RPMI7951 (cell line): ENCODE measurements at places on chromosomes 2 and 18. TPM values are rescaled to one million over a fixed set of nuclear protein-coding genes. Genes with fewer than 3 reads are reported as not detected.

- no peak for DNase-seq
Measured at GRCh38 chr2:242012956-242013764, 143.6 kb downstream of the RTP5 start.

GRCh38 chr2:101821059-101821805 is 123.7 kb downstream of the MAP4K4 start:
- DNase-seq: no peak

GRCh38 chr2:191355170-191355758 is 110.1 kb downstream of the MYO1B start:
- no peak for DNase-seq

DNA sequence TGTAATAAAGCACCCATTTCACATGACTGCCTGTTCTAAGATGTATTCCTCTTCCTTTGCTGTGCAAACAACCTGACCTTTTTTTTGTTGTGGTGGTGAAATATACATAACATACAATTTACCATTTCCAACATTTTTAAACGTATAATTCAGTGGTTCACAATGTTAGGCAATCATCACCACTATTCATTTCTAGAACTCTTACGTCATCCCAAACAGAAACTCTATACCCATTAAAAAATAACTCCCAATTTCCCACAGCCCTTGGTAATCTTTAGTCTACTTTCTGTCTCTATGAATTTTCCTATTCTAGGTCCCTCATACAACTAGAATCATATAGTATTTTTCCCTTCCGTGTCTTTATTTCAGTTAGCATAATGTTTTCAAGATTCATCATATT is 36.7 kb downstream of the RND3 start:
- no peak for DNase-seq

DNA sequence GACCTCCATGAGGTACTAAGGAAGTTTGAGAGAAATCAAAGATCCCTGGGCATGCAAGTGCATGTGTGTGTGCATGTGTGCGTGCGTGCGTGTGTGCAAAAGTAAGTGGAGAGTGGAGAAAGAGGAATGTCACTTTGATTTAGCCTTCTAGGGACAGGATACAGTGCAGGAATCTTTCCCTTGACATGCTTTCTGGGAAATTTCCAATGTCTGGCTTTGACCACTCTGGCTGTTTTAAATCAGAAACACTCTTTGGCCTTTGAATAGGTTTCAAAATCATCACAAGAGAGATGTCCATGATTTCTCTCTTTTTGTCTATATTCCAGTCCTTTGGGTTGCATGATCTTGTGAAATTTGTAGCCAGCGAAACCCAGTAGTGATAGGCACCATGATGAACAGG is 162.0 kb downstream of the ALK start:
- DNase-seq: no peak

- no peak for DNase-seq
Measured at GRCh38 chr2:178394859-178395258, 56.1 kb downstream of the PRKRA start.

- peak; percentile 56 for DNase-seq
Measured at GRCh38 chr2:210626849-210627248, 70.5 kb downstream of the CPS1 start.

- peak; percentile 99 for DNase-seq
Measured at GRCh38 chr2:219362524-219363164, 25.1 kb downstream of the DNPEP start.

GRCh38 chr2:17979707-17980106 is 101.2 kb downstream of the KCNS3 start:
- peak; percentile 13 for DNase-seq

GRCh38 chr2:104539649-104540048 is 314.3 kb upstream of the POU3F3 start:
- DNase-seq: no peak

- DNase-seq: peak; percentile 39
Measured at GRCh38 chr18:55387139-55387984, 200.6 kb downstream of the TCF4 start.

DNA sequence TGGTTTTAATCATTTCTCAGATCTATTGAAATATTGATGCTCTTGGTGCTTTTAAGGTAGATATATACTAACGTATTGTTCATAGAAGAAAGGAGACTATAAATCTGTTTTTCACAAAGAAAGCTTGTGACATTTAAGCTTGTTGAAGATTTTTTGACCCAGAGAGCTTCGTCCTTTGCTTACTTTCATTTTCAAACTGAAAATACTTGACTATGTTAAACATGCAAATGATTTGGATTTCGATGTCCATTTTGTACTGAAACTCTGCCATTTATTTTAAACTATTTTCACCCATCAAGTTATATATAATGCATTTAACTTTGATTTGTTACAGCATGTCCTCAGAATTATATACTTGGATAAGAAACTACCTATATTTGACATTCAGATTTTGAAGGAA is 85.2 kb downstream of the SLC4A10 start:
- DNase-seq: peak; percentile 16

DNA sequence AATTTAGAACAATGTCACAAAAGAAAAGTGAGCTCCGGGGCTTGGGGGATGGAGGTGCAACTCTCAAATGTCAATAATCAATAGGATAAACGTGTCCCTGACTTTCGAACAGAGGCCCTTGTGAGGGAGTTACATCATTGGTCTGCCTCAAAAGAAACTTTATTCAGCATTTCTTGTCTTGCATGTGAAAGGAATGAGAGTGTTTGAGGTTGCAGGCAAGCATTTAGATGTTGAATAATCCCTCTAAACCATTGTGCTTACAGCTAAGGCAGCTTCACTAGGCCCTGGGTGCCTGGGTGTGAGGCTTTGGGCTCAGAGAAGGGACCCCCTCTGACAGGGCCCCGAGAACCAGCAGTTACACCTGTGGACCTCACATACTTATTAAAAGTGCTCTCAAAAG is 28.6 kb upstream of the FHL2 start:
- DNase-seq: no peak

GRCh38 chr2:187404431-187405110 is 43.5 kb downstream of the CALCRL start:
- DNase-seq: no peak

DNA sequence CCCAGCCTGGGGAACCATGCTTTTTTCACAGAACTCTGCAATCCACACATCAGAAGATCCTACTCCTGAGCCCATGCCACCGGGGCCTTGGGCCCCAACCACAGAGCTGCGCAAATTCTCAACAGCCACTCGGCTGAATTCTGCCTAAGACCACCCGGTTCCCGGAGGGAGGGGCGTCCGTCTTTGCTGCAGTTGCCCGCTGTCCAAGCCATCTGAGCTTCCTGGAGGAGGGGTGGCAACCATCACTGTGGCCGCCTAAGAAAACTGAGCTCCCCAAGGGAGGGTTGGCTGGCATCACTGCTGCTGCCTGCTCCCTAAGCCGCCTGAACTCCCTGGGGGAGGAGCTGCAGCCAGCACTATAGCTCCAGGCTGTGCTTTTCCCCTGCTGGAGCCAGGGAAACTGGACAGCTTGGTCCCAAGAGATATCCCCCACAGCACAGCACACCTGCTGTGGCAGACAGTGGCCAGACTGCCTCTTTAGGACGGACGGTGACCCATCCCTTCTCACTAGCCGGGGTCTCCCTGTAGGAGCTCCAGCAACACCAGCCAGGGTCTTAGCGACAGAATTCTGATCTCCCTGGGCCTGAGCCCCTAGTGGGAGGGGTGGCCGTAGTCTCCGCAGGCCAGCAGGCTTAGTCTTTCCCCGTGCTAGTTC is 1411.6 kb upstream of the CDH2 start:
- DNase-seq: no peak

DNA sequence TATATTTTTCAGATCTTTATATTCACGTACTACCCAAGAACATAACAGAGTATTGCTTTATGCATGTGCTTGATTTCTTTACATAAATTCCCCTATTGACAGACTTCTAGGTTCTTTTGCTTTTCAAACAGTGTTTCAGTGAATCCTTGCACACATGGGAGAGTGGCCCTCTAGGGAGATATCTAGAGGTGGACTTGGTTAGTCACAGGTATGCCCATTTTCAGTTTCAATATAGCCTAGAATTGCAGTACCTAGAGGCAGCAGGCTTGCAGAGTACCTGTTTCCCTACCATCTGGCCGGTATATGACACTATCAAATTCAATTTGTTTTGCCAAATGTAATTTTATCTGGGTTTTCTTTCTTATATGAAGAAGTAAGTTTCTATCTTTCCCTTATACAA is 36.8 kb downstream of the EML6 start:
- DNase-seq: no peak

DNA sequence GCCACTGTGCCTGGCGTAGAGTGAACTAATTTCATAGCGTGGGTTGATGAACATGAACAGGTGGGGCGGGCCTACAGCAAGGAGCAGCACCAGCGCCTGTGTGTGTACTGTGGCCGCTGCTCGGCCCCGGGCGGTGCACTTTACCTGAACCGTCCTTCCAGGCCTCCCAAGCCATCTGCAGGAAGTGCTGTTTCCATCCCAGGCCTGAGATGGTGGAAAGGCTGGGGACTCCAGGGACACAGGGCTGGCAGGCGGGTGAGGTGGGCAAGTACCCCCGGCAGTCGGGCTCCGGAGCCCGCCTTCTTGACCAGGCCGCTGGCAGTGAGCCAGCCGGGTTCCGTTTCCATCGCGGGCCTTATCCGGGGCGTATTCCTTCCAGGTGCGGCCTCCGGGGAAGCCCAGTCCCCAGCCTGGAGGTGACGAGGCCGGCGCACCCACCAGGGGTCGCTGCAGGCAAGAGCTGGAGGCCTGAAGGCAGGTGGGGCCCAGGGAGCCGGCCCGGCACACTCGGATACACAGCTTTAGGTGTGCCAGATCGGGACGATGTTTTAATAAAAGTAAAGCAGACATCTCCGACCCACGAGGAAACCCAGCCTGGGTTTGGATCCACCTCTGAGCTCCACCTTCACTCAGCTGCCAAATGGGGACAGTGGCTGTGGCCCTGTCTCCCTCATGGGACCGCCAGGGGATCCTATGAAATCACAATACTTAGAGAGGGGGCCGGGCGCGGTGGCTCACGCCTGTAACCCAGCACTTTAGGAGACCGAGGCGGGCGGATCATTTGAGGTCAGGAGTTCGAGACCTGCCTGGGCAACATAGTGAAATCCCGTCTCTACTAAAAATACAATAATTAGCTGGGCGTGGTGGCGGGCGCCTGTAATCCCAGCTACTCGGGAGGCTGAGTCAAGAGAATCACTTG is 22.7 kb upstream of the PDIA6 start:
- peak; percentile 40 for DNase-seq

GRCh38 chr2:231284296-231284695 is 85.9 kb downstream of the ARMC9 start:
- no peak for DNase-seq

DNA sequence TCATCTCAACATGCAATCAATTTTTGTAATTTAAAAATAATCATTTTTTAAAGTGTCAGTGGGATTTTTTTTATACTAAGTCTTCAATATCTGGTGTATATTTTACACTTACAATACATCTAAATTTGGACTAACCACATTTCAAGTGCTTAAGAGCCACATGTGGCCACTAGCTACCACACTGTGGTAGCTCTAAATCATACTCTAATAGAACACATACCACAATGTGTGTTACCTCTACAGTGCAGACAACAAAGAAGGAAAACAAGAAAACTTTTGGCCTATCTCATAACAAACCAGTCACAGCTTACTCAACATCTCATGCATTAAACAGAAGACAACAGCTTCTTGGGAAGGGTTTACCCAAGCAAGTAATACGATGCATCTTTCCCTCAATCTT is 24.5 kb downstream of the PIAS2 start:
- no peak for DNase-seq

- DNase-seq: no peak
Measured at GRCh38 chr2:29401994-29402393, 286.8 kb downstream of the CLIP4 start.

DNA sequence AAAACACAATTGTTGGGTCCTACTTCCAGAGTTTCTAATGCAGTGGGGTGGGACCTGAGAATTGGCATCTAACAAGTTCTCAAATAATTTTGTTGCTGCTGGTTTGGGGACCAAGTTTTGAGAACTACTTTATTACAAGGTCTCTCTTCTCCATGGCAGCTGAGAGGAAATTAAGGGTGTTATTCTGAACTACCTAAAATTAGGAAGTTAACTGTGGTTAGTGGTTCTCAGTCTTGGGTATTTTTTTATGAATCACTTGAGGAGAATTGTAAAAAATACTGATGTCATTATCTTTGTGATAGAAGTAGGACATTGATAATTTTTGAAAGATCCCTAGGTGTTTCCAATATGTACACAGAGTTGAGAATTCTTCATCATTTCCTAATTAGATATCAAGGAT is 210.2 kb downstream of the MC4R start:
- no peak for DNase-seq

The CCDC85A gene
- total RNA-seq: not detected in 2 replicates

The PMAIP1 gene
- 43.7 and 50.3 TPM in 2 replicates for total RNA-seq

The IHH gene
- total RNA-seq: not detected in 2 replicates

The NT5DC4 gene
- total RNA-seq: not detected in 2 replicates

The KIF1A gene
- 0.36 TPM in 1 of 2 replicates, not detected in the other for total RNA-seq

The PLEKHA3 gene
- total RNA-seq: 6.5 and 6.8 TPM in 2 replicates
